Activated gamma-delta T cell (primary cell): ENCODE measurements at places on chromosomes 7 and 10.

DNA sequence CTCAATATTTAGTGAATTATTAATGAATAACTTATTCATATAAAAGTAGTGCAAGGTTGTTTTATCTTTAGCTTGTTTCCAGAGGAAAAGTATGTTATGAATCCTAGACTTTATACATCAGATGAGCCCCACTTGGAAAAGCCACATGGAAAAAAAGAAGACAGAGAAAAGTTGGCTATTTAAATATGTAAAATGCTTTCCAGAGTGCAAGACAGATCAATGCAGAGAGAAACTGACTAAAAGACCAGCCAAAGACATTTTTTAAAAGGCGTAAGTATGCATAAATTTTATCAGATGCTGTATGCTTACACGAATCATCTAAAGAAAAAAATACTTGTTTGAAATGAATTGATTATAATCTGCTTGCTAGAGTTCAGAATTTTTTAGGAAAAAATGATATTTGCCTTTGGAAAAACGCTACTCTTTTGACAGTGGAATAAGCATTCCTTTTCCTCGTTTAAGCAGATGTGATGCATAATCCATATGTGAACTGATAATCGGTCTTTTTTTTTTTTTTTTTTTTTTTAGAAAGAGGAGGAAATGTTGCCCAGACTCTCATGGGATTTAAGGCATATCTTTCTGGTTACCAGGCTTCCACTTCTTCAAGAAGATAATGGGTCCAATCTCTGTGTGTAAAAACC, 70.7 kb downstream of the RELN start:
- DNase-seq, result no peak

DNA sequence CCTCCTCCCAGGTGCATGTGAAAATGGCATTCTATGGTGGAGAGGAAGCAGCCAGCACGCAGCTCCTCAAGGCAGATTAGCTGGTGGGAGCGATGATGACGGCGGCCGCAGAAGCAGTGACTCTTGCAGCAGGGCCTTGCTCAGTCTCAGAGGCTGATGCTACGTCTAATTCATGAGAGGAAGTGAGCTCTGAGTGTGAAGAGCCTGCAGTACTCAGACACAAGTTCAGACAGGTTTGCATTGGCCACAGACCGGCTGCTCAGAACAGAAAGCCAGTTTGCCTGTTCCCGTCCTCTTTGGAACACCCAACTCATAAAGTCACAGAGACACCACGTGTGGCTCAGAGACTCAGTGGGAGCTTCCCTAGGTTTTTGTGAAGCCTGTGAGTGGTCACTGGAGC, 136.5 kb downstream of the ADARB2 start:
- no peak for DNase-seq

GRCh38 chr10:68560943-68561864, 1.1 kb downstream of the TET1 start:
- DNase-seq, result no peak

DNA sequence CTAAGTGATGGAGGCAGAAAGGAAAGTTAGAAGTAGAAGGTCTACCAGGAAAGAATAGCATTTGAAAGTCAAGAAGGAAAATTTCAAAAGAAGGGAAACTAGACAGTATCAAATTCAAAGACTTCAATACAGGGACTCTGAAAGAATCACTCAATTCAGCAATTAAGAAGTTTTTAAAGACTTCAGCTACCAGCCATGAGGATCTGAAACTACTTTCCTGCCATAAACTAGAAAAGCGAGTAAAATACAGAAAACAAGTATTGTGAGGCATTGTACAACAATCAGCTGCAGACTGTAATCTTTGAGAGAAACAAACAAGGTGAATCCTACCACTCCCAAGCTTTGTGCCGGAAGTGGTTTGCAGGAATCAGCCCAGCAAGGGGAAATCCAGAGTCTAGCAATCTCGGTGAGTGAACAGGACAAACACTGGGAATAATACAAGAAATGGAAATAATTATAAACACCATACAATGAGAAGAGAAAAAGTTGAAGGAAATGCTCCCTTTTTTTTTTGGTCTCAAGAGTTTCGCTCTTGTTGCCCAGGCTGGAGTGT, 62.4 kb downstream of the ARHGAP12 start:
- DNase-seq, result no peak

GRCh38 chr7:138729444-138729843, 28.3 kb upstream of the SVOPL start:
- no peak for DNase-seq
